GM10248 (cell line): ENCODE measurements at places on chromosomes 16 and 17.

GRCh38 chr17:77190576-77190975 is 49.8 kb downstream of the SEC14L1 start:
- no peak for DNase-seq

GRCh38 chr16:4550591-4550990 is 5.5 kb upstream of the C16orf96 start:
- DNase-seq = no peak

DNA sequence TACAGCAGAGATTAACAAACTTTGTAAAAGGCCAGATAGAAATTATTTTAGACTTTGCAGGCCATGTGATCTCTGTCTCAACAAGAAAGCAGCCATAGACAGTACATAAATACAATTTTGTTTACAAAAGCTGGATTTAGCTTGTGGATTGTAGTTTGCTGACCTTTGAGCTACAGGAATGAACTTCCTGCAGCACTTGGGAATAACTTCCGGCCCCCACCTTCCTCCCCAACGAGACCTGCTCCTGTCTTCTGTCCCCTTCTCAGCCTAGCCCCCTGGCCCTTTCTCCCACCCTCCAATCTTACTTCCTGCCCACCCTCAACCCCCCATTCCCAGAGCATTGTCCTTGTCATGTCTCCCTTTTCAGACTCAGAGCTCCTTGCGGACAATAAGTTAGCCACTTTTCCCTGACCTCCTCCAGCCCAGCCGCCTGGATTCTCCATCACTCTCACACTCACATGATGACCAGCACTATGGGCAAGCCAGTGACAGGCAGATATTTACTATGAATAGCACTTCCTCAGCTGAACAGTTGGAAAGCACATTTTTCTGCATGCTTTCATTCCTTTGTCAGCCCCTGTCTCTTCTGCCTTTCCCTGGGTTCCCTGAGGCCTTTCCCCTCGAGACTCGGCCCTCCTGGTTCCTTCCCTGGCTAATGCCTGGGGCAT is 27.6 kb upstream of the DLX3 start:
- DNase-seq = no peak

GRCh38 chr16:66335704-66336329 is 30.7 kb upstream of the CDH5 start:
- no peak for DNase-seq

DNA sequence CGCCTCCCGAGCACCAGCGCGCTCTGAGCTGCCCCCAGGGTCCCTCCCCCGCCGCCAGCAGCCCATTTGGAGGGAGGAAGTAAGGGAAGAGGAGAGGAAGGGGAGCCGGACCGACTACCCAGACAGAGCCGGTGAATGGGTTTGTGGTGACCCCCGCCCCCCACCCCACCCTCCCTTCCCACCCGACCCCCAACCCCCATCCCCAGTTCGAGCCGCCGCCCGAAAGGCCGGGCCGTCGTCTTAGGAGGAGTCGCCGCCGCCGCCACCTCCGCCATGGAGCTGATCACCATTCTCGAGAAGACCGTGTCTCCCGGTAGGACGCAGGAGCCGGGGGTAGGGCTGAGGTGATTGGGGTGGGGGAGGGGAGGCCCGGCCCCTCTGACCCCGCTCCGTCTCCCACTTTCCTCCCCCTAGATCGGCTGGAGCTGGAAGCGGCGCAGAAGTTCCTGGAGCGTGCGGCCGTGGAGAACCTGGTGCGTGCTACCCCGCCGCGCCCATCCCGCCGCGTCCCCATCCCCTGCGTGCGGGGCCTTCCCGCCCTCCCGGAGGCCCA is 329 bp downstream of the KPNB1 start:
- DNase-seq = peak; percentile 60

GRCh38 chr16:52466994-52467393 is 79.9 kb downstream of the TOX3 start:
- DNase-seq = no peak
